ENCODE measurements at places on chromosomes 13 and 19. TPM values are rescaled to one million over a fixed set of nuclear protein-coding genes. Genes with fewer than 3 reads are reported as not detected.

TMEM59L gene
- 1.00 TPM for total RNA-seq

EMC10 gene
- total RNA-seq, result 30.2 TPM

CEACAM21 gene
- total RNA-seq, result not detected

HIPK4 gene
- 0.18 TPM for total RNA-seq

KLK14 gene
- total RNA-seq, result not detected

ZNF134 gene
- total RNA-seq, result 18.8 TPM

TEX101 gene
- not detected for total RNA-seq

CYP2F1 gene
- not detected for total RNA-seq

ZNF256 gene
- 3.8 TPM for total RNA-seq

NTF4 gene
- not detected for total RNA-seq

LYL1 gene
- total RNA-seq, result 1.2 TPM

PSG4 gene
- not detected for total RNA-seq

CEACAM7 gene
- not detected for total RNA-seq

CERS1 gene
- total RNA-seq, result 0.85 TPM

KLF1 gene
- total RNA-seq, result not detected

MAP1S gene
- 9.2 TPM for total RNA-seq

PDX1 gene
- not detected for total RNA-seq

GSX1 gene
- total RNA-seq, result not detected

OR7D2 gene
- total RNA-seq, result not detected

SYNGR4 gene
- total RNA-seq, result not detected

FAM216B gene
- 0.09 TPM for total RNA-seq

GNA15 gene
- under 0.01 TPM for total RNA-seq

ZNF528 gene
- total RNA-seq, result 29.4 TPM

RFX1 gene
- total RNA-seq, result 1.00 TPM

ZNF536 gene
- 0.09 TPM for total RNA-seq

LYPD5 gene
- total RNA-seq, result 0.14 TPM

ZNF615 gene
- 10.8 TPM for total RNA-seq

PSG7 gene
- total RNA-seq, result under 0.01 TPM

KLK3 gene
- total RNA-seq, result not detected

SULT2A1 gene
- total RNA-seq, result not detected

NAPSA gene
- under 0.01 TPM for total RNA-seq

ZNF91 gene
- 12.9 TPM for total RNA-seq

CATSPERD gene
- total RNA-seq, result not detected

C19orf33 gene
- total RNA-seq, result 0.65 TPM

EGLN2 gene
- 73.9 TPM for total RNA-seq

LILRB3 gene
- total RNA-seq, result not detected

MUC16 gene
- total RNA-seq, result not detected

ELAVL3 gene
- total RNA-seq, result not detected

LILRB4 gene
- not detected for total RNA-seq

NBEA gene
- total RNA-seq, result 4.1 TPM

ZNF222 gene
- total RNA-seq, result 8.0 TPM

TNFSF9 gene
- 0.37 TPM for total RNA-seq

GRAMD1A gene
- total RNA-seq, result 24.0 TPM

ATCAY gene
- total RNA-seq, result 0.18 TPM

KASH5 gene
- not detected for total RNA-seq
